ENCODE measurements at places on chromosomes 6 and 20.
A peak's percentile ranks its signal among the peaks of the same experiment; 100 is the strongest.

DNA sequence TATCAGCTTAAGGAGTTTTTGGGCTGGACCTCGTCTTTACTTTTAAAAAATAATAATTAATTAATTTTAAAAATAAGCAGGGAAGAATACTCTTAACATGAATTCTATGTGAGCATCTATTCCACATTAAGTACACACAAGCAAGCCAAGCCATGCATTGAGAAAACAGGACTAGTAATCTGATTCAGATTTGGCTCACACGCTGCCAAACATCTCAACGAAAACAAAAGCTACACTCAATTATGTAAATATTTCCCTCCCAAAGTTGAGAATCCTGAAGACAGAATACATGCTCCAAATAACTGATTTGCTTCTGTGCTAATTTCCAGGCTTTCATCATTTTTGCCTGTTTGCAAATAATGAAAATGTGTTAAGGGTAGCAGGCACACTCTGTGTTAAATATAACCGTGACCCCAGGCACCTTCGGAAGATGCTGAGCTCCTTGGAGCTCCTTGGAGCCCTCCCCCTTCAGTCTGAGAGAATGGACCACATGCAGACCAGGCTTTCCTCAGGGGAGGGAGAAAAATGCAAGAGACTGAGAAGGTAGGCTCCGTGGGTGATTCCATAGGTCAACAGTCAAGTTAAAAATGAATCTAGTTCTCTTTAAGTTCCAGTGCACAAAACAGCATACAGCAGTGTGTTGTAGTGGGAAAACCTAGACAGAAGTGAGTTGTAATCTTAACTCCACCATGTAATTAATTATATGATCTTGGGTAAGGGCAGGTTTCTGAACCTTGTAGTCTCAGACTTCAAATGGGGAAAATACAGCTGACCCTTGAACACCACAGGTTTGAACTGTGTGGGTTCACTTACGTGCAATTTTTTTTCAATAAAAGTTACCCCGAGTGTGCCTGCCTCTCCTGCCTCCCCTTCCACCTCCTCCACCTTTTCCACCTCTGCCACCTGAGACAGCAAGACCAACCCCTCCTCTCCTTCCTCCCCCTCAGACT, 161.3 kb upstream of the RREB1 start:
- DNase-seq, result no peak

- DNase-seq, result no peak
Observed at GRCh38 chr6:93418408-93419303, 703 bp downstream of the EPHA7 start.

DNA sequence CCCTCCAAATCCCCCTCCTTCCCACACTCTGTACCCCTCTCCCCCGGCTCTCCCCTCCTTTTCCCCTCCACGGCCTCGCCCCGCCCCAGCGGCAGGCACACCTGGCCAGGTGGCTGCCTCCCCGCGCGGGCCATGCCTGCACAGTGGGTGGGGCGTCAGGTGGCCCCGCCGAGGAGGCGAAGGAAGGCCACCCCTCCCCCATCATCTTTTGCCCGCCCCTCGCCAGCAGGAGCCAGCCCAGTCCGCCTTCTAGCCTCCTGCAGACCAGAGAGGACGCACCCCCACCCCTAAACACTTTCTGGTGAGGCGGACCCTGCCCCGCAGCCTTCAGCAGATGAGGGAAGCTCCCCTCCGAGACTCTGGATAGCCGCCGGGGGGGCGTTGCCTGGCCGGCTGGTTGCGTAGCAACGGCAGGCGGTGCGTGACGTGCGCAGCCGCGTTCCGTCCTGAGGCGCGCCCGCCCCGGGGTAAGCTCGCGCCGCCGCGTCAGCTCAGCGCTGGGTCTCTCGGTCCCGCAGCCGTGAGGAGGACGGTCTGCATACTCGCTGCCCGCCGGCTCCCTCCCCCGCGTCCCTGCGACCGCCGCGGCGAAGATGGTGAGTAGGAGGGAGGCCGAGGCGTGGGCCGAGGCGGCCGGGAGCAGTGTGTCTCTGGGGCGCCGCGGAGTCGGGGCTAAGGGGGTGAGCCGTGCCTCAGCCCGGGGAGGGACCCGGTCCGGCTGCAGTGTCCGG, at the start of gene DSTN:
Gene DSTN (plus strand): TSS at position 460 of the 731 bp plus-strand sequence. CDS start 134 bp downstream, at position 594.
- DNase-seq, result peak; percentile 86

- DNase-seq, result peak; percentile 48
Observed at GRCh38 chr20:48826883-48827771, 672 bp downstream of the PREX1 start.

GRCh38 chr6:34729631-34730470, 27.5 kb upstream of the SNRPC start:
- DNase-seq, result no peak

DNA sequence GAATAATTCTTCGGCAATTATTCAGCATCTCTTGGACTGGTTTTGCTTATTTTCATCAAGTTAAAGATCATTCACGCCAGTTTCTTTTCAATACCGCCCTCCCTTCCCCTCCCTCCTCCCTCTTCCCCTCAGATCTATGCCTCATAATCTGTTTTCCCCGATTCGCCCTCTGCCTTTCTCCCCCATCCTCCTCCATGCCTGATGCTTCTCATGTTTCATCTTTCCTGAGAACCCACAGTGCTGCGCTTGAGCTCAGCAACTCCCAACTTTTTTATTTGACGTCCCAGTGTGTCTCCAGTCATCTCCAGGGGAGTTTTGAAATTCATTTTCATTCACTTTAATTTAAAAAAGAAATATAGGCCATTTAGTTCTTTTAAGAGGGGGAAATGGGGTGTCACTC, 142.7 kb downstream of the PTPRT start:
- DNase-seq, result no peak

DNA sequence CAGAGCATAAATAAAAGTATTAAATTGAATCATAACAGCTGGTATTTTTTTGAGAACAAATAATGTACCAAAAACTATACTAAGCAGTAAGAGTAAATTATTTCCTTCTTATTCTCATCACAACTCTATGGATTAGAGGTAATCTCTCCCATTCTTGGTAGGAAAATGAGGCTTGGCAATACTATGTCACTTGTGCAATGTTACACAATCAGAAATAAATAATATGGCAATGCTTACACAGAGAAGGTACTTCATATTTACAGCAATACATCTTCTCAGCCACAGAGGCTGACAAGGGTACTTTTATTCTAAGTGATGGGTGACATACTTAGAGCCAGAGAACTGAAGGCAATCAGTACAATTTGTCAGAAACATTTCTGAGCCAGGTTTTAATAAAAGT, 3.9 kb downstream of the DST start:
- no peak for DNase-seq

DNA sequence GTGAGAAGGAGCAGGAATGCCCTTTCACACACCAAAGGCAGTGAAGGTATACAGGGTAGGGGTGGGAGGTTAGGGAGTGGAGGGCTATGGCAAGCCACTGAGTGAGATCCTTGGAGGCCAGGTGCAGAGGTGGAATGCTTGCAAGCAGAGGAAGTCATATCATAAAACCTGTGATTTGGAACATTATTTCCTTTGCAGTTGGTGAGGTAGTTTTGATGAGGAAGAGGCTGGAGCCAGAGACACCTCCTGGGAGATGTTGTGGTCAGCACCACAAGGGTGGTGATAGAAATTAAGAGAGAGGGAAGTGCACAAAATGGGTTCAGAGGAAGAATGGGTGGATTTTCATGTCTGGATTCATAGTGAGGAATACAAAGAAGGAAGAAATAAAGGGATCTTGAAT, 73.0 kb downstream of the PLCB4 start:
- no peak for DNase-seq

DNA sequence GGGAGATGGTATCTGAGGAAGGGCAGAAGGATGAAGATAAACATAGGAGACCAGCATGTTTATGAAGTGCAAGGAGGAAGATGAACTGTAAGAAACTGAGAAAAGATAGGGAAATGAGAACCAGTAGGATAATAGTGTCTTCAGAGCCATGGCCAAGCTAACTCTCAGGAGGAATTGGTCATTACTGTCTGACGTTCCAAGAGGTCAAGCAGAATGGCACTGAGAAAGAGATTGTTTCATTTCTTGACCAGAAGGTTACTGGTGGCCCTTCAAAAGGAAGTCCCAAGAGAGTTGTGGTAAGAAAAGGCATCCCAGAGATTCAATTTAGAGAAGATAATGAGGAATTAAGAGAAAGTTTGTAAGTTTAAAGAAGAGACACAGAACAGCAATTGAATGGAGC, 47.5 kb downstream of the EYA4 start:
- DNase-seq, result no peak

DNA sequence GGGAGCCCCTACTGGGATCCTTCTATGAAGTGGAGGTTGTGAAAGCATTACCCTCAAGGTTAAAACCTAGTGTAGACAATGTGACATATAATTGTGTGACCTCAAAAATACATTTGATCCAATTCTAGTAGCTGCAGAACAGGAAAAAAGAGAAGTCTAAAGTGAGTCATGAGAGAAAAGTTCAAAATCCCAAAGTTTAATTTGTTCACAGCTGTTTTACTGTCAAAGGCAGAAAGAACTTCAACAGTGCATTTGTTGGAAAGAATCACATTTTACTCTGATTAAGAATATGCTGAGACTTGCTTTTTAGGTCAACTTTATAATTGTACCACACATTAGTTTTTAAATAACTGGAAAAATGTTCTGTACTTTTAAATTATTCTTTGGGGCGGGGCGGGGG, 1027.4 kb upstream of the FLRT3 start:
- no peak for DNase-seq

GRCh38 chr6:105459049-105459448, 56.2 kb upstream of the PREP start:
- DNase-seq, result peak; percentile 16

- no peak for DNase-seq
Observed at GRCh38 chr6:49911252-49911651, 44.9 kb upstream of the CRISP1 start.

GRCh38 chr6:129608886-129609537, 101.0 kb downstream of the ARHGAP18 start:
- DNase-seq, result no peak

- no peak for DNase-seq
Observed at GRCh38 chr6:1952740-1953360, 292.6 kb downstream of the GMDS start.

DNA sequence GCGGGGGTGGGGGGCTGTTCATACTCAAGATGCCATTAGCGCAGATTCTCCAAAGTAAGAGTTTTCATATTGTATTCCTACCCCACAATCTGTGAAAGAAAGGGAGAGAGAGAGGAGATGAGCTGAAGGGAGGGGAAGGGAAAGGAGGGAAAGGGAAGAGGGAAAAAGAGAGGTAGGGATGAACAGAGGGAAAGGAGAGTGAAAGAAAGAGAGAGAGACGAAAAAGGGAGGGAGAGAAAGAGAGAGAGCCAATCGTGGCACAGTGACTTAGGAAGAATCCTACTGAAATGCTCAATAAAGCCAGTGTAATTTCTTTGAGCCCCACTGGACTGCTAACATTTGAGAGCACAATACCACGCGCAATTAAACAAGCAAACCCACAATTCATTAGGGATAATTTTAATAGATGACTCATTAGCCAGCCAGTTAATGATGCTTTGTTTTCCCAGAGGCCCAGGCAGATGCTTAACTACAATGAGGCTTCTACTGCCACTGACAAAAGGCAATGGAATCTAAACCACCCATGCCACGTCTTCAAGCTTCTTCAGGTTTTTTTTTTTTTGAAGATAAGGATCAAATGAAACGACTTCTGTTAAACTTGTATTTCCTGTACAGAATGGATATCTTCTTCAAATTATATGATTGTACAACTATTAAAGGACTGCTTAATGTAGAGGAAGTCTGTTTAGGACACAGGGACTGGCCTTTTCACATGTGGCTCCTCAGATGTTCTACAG, 306.8 kb downstream of the FOXC1 start:
- DNase-seq, result no peak

DNA sequence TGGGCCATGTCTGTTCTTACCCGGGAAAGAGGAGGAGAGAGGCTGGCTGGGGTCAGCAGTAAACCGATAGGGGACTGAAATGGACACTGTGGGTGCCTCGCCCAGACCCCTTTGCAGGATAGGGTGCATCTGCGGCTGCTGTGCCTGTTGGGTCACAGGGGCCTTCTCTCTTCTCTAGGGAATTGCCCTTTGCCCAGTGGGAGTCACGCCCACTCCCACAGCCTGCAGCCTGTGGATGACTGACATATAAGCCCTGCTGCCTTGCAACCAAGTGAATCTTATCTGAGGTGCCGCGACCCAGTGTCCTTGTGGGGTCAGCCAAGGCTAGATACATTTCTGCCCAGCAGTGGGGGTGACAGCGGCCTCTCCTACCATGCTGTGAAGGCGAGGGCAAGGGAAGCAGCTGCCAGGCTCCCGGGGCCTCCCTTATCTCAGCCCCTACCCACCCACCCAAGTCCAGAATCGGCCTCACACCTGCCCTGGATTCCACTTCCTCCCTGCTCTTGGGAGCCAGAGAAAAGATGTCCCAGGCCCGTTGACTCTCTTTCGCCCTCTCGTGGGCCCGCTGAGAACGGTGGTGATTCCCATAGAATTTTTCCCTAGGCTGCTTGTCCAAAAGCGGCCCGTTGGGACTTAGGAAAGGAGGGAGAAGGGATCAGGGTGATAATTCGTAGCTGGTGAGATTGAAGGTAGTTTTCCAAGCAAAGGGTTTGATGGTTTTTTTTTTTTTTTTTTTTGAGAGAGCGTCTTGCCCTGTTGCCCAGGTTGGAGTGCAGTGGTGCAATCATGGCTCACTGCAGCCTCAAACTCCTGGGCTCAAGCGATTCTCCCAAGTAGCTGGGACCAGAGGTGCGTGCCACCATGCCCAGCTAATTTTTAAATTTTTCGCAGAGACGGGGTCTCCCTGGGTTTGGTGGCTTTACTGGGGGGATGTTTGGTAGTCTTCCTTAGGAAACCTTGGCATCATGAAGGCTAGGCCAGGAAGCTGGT, 76.4 kb upstream of the RNF24 start:
- peak; percentile 42 for DNase-seq

DNA sequence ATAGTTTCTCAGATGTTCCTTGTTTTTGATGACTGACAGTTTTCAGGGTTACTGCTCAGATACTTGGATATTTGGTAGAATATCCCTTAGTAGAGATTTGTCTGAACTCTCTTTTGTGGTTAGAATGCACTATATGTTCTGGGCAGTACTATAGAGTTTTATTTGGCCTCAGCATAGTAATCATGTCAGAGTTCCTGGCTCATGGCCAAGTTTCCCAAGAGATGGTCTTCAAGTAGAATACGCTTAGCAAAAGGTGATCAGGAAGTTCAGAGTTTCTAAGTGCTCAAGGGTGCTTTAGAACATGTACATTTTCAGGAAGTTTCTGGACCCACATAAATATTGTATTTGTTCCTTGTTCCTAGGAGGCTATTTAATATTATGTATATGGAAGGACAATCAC, 1209.7 kb upstream of the GJE1 start:
- DNase-seq, result no peak

DNA sequence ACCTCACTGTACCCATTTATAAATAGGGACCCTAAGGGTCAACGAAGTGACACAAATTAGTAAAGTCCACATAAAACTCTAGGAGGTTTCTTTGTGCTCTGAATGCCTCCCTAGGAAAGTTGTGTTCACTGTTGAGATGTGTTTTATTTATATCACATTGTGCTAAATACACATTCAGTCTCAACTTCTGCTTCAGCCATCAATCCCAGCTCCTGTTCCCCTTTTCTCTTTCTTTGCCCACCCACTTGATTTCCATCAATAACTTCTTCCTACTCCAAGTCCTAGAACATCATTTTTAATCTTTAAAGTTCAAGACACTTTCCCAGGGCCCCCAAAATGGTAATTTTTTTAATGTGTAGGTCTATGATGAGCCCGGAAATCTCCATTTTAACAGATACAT, 208.3 kb upstream of the RAB32 start:
- DNase-seq, result no peak
